ENCODE measurements at places on chromosomes 16 and 17.

- peak; percentile 7 for DNase-seq
These were observed 655 bp downstream of the ATXN1L start for GRCh38 chr16:71846431-71846830.

- peak; percentile 68 for DNase-seq
These were observed 12.2 kb downstream of the CES2 start for GRCh38 chr16:66947302-66948065.

- DNase-seq = no peak
These were observed 40.6 kb upstream of the CDH1 start for GRCh38 chr16:68696514-68696913.

GRCh38 chr17:31559584-31560501, 168.4 kb downstream of the RAB11FIP4 start:
- DNase-seq = no peak

- DNase-seq = peak; percentile 60
These were observed 2.4 kb upstream of the BCKDK start for GRCh38 chr16:31105677-31106213.

DNA sequence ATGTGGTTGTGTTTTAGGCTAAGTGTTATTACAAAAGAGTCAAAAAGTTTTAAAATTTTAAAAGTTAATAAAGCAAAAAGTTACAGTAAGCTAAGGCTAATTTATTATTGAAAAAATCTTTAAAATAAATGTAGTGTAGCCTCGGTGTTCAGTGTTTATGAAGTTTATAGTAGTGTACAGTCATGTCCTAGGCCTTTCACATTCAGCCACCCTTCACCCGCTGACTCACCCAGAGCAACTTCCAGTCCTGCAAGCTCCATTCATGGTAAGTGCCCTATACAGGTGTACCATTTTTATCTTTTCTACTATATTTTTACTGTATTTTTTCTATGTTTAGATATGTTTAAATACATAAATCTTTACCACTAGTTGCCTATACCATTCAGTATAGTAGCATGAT, 98.5 kb upstream of the RPRML start:
- DNase-seq = no peak

- no peak for DNase-seq
These were observed 497 bp downstream of the CES1 start for GRCh38 chr16:55832425-55832772.

GRCh38 chr17:62739645-62740388, 68.3 kb downstream of the MARCHF10 start:
- no peak for DNase-seq

GRCh38 chr16:12120217-12120981, 143.9 kb downstream of the SNX29 start:
- no peak for DNase-seq

GRCh38 chr16:84581158-84581557, 36.7 kb downstream of the COTL1 start:
- no peak for DNase-seq

- peak; percentile 11 for DNase-seq
These were observed 20.4 kb downstream of the OTOA start for GRCh38 chr16:21684199-21684598.

- no peak for DNase-seq
These were observed 28.2 kb downstream of the ANKFY1 start for GRCh38 chr17:4235372-4236279.

- DNase-seq = peak; percentile 76
These were observed 4.2 kb downstream of the BORCS6 start for GRCh38 chr17:8185582-8186445.

DNA sequence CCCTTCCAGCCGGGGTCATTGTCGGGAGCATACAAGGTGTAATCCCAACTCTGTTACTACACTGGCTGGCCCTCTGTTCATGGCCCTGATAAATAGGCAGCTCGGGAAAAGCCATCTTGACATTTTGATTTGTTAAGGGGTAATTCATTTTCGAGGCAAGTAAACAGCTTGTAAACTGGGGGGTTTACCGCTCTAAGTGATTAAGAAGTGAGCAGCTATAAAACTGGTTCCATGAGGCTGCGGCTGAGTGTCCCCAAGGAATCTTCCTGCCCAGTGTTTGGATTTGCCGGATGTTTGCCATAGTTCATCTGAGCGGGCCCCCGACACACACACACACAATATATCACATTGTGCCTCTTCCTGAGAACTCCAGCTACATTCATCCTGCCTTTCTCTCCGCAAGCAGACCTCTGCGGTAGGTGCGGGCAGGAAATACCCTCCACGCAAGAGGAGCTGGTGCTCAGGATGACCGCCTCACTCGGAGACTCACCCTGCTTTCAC, 92.2 kb downstream of the SOCS1 start:
- no peak for DNase-seq

- no peak for DNase-seq
These were observed 9.4 kb downstream of the B3GNT9 start for GRCh38 chr16:67141391-67141790.

DNA sequence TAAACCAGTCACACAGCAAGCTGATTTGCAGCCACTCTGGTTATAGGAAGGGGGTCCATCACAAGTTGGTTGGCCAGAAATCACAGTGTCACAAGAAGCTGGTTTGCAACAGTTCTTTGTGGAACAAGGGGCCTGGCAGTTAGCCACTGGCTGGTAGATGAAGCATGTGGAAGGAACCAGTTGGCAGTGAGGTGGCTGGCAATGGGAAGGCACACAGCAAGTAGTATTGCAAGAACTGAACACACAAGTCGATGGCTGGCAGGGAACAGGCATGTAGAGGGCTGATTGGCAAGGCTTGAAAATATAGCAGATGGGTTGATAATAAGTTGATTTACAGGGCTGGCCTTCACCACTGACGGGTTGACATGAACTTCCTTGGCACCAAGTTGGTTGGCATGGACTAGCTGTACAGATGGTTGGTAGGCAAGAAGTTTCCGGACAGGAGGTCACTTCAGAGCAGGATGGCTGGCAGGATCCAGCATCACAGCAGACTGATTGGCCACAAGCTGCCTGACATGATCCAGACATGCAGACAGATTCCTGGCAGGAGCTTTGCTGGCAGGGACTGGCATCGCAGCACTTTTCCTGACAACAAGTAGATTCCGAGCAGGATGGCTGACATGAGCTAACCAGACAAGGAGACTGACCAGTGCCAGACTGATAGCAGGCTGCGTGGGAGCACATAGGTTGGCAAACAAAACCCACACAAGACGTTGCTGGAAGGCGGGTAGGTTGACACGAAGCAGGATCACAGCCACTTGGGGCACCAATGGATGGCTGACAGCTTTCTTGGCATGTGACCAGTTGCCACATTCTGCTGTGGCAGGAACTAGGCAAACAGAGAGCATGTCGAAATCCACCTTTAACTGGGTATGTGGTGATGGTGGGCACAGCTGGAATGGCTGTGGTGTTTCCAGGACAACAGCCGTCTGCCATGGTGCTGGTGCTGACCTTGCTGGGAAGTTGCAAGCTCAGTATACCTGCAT, at the start of gene KRTAP29-1:
TSS of gene KRTAP29-1 (minus strand) at position 936 of the 986 bp plus-strand sequence. CDS start at position 936, 0 bp downstream.
- DNase-seq = no peak

DNA sequence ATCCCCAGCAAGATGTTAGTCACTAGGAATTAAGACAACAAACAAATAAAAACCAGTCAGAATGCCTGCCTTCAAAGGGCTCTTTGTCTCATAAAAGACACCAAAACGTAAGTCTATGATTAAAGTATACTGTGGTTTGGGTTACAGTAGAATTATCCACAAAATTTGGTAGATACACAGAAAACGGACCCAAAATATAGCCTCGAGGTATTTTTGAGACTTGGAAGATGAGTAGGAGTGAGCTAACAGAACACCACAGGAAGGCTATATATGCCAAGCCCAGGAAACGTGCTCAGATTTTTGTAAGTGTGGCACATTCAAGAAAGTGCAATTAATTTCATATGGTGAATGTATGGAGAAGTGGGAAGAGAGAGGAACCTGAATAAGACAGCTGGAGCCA, 831.4 kb downstream of the CDH11 start:
- DNase-seq = no peak

GRCh38 chr17:50892101-50892776, 26.1 kb upstream of the TOB1 start:
- DNase-seq = no peak

DNA sequence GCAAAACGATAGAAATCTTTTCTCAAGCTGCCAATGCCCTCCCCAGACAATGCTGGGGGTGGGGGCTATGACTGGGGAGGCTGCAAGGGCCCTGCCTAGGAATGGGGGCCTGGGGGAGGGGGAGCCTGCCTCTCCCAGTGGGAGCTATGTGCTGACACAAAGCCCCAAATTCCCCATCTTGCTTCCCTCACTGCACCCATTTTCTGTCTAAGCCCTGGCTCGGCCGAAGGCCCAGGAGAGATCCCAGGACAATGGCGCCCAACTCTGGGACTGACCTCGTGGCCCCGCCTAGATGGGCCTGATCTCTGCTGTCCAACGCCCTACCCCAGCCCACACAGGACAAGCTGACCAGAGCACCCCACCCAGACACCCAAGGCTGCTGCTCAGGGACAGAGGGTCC, 11.1 kb upstream of the KCNJ12 start:
- no peak for DNase-seq

DNA sequence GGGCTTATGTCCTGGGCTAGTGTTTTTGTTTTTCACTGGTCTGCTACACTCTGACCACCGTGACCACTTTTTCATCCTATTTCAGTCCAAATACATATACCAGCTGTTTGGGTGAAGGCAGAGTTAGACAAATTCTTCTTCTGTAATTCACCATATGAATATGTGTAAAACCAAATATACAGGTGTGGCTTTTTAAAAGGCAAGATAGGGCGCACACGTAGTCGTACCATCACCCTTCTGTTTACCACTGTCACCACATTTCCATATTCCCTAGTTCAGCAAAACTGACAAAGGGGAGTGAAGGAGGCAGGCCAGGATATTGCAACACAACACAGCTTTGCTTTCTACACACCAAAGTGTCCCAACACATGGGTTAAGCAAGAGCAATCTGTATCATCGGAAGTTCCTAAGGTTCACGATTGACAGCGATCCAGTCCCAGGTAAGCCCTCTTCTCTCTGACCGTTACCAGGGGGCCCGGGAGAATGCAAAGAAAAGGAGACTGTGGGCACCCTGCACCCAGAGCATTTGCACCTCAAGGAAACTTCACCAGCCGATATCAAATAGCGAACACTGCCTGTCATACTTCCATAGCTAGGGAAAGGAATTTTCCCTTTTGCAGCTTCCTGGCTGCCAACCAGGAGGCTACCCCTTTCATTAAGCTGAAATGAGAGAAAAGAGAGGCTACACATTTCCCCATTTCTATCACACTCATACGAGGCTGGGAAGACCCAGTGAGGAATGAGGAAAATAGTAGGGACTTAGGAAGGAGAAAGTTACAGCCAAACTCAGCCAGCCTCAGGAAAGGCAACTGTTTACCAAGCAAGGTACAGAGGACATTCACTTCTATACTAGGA, 23.1 kb downstream of the CREBBP start:
- DNase-seq = no peak

- DNase-seq = no peak
These were observed 161.0 kb downstream of the SEC14L1 start for GRCh38 chr17:77301694-77302266.

DNA sequence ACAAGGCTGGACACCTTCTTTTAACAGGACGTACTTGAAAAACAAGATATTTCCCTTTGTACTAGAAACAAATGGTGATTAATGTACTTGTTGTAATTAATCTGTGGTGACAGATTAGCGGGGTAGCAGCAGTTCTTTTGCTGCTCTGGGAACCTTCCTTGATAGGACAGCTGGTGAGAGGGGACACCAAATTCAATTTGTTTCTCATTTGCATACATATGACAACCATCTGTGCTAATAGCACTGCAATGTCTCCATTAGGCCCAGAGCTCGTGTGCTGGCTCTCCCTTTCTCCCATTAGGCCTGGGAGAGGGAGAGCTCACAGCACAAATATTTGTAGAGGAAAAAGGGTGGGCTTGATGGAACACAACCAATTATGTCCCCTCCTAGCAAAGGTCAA, 221.0 kb upstream of the HS3ST3A1 start:
- DNase-seq = no peak

DNA sequence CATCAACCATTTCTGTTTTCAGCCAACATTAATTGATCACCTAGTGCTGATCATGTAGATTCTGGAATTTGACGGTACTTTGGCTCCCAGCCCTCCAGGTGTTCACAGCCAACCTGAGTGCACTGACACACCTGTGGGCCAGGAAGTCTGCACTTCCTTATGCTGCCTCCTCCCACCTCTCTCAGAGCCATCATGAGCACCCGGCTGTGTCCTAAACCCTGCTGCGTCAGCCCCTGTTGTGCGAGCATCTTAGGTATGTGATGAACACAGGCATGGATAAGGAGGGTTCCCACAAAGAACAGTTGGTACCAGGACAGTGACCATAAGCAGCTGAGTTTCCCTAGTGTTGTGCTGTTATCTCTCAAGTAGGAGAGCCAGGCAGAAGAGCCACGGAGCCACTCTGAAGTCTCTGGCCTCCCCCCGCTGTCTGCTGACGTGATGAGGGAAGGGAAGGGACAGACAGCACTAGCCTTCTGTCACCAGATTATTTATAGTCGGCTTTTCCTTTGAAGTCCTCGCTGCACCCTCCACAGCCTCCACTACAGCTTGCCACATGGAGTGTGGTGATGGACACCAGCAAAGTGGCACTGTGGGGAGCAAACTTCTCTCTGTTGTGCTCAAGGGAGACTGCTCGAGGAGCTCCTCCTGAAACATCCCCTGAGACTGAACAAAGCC, 162.8 kb upstream of the ANKFN1 start:
- no peak for DNase-seq

DNA sequence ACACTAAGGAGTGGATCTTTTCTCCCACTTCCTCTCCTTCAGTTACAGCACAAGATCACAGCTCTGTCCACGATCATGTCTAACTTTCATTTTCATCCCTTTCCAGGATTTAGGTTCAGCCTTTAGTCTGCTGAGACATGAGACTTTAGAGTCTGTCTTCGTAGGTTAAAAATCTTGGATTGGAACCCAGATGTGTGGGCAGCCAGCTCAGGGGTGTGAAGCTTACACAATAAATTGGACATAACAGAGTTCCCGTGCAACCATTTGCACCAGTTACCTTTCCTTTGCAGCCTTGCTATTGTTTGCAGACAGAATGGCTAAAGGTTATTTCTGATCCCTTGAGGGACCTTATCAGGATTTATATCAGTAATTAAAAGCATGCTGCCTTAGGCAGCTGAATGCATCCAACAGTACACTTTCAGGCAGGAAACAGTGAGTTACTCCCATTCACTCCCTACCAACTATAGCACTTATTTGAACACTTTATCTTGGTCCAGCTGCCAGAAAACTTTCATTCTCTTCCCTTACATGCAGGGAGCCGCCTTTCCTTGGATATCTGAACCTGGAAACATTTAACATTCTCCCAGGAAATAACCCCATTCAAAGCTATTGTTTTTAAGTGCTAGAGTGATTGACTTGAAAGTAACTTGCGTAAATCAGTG, 87.3 kb downstream of the TMEM100 start:
- DNase-seq = no peak

DNA sequence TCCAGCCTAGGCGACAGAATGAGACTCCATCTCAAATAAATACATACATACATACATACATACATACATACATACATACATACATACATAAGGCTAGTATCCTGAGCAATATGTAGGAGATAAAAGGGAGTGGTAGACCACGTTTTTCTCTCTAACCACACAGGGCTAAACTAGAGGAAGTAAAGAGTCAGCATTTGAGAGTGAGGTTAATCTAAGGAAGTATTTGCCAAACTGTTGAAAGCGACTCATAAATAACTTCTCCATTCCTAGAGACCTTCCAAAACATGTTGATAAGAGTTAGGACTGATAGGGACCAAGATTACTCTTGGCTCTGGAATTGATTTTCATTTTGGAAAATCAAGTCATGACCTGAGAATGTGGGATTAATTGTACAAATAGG, 68.9 kb downstream of the NEUROD2 start:
- DNase-seq = no peak
